CD4-positive, alpha-beta T cell treated with Interleukin-21 for 1 hour (primary cell): ENCODE measurements at places on chromosomes 7 and 10.
A peak's percentile ranks its signal among the peaks of the same experiment; 100 is the strongest.

GRCh38 chr7:129021656-129022055 lies 33.3 kb downstream of the TNPO3 start:
- DNase-seq, result no peak

DNA sequence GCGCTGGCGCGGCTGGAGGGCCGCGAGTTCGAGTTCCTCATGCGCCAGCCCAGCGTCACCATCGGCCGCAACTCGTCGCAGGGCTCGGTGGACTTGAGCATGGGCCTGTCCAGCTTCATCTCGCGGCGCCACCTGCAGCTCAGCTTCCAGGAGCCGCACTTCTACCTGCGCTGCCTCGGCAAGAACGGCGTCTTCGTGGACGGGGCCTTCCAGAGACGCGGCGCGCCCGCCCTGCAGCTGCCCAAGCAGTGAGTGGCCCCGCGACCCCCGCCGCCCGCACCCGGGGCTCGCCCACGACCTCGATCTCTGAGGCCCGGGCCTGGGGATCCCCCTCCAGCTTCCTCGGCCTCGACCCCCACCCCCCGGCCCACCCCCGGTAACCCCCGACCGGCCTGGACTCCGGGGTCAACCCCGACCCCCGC lies 537 bp downstream of the FOXK1 start:
- peak; percentile 30 for DNase-seq

DNA sequence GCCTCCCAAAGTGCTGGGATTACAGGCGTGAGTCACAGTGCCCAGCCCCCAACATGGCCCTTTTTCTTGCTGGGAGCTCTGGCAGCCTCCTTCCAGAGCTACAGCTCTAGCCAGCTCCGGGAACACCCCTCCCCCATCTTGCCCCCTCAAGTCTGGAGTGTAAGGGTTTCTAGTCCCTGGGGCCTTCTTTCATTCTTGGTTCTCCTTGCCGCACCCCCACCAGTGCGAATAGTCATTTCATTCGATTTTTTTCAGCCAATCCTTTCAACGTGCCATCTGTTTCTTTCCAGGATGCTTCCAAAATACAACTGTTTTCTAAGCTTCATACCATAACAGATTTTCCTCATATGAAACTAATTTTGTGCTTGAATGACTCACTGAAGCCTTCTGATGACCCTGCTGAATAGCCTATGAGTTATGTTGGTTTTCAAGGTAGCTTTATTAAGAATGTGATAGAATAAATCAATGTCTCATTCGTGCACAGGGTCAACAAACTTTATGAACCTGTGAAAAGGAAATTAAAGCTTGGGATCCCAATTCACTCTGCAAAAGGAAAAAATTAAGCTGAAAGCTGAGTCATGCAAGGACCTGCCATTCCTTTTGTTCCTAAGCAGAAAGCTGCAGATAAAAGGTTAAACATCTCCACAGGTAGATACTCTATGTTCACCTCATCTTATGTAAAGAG lies 38.6 kb downstream of the CDC14C start:
- no peak for DNase-seq

- DNase-seq, result no peak
Measured at GRCh38 chr10:123323884-123324283, 169.7 kb downstream of the BUB3 start.

DNA sequence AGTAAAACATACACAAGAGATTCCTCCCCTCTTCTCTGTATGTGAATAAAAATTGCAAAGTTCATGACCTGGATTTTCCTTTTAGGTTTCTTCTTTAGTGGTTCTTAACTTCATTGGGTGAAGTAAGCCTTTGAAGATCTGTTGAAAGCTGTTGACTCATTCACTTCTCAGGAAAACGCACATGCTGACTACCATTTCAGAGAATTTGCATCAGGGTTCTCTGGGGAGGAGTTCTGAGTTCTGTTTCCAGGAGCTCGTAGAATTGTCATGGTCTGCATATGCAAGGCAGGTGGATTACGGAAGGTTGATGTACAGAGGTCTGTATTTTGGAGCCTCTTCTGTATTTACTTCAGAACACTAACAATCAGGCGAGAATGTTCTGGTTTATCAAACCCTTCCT lies 962 bp upstream of the SLC26A4 start:
- DNase-seq, result no peak

DNA sequence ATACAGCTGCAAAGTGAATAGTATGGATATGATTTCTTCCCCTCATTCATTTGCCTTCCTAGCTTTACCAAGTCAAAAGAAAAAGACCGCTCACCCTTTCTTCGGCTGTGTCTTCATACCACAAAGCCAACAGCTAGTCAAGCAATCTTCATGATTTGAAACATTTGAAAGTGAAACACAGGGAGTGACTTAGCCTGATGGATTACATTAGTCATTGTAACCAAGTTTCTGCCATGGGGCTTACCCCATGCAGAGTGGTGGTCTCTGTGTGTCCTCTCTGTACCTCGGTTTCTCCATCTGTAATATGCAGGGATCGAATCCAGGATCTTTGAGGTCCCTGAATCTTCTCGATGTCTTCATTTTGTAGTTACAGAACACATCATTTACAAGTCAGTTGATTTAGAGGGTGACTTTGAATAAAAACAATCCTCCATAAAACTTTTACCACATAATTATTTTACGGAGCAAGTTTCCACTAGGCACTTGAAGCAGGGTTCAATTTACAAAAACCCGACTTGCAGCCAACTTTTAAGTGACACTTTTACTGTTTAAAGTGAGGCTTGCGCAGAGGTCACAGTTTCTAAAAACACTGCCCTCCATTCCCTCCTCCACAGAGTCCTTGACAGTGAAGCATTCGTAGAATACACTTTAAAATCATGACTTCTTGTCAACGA lies 2.2 kb upstream of the LGI1 start:
- no peak for DNase-seq

DNA sequence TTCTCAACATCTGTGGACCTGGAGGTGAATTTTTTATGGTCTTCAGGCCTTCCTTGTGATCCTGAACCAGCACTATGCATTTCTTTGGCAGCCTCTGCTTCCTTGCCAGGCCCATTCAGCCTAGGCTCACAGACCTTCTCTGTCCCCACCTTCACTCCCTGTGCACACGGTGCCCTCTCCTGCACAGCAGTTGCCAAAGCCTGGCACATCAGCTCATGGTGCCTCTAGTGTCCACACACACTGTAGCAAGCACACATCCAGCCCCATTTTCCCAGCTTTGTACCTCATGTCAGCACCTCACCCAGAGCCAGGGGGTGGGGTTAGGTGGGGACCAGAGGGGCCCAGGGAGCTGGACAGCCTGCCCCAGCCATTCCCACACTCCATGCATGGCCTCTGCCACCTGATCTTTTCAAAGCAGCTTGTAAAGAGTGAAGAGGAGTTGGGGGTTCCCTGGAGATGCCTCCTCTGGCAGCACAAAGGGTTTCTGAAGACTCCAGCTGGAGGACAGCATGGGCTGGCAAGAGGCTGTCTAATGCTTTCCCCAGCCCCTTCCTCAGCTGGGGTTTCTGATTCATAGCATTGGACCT lies 57.9 kb upstream of the TMEM72 start:
- DNase-seq, result no peak

DNA sequence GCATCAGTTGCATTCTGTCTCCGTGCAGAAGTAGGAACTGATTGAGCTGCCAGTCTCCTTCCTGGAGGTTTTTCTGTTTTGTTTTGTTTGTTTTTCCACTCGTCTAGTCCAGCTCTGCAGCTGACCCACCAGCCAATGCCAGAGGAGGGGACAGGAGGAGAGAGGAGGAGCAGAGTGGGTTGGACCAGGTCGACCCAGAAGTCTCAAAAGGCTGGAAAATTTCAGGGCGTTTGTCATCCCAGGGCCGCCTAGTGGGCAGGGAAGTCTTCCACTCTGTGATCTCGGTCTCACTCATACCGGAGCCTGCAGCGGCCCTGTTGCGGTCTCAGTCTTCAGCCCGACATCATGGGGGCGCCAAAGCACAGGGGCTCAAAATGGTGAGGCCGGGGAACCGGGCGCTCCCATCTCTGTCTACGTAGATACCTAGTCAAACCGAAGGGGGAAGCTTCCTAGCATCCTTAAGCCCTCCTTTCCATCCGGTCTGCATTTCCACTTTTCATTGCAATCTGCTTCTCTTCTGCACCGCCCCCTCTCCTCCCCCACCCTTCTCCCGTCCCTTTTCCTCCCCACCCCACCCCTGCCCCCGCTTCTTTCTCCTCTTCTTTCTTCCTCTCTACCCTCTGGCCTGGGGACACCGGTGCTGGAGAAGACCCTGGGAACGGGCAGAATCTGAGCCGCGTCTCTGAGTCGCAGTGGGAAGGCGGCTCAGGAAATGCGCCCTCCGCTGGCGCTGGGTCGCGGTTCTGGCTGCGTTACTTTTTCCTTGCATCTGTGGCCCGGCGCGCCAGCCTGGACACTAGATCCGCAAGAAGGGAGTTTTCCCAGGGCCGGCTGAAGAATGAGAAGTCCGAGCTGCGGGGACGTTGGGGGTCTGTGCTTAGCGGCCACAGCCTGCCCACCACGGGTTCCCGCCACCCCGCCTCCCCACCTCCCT lies 16.2 kb upstream of the PAX2 start:
- peak; percentile 19 for DNase-seq

DNA sequence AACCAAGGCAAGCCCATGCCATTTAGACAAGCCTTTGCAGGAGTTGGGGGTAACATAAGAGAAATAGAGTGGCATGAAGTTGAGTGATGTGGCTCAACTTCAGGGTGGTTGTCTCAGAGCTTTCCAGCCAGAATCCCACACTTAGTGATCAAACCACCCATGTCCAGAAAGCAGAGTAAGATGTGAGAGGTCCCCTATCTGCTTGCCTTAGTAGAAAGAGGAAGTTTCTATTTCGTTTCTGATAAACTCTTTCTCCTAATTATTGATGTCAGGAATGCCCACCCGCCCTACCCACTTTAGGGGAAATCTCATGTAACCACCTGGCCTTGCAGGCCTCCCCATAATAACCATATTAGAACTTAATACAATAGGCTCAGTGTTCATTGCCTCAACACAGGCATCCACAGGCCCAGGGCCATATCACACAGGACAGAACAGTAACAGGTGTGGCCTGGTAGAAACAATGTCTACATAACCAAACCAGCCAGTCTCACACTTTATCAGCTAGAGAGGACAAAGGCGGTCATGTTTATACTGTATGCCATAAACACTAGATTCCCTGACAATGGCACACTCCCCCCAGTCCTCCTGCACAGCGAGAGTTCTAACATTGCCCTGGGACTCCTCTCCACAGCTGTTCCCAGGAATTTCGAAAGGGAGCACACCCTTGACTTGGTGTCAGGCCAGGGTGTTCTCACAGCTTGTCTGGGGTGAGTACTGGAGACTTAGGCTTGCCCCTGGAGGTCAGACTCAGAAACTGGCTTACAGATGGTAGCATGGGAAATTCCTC lies 364.4 kb downstream of the CXCL12 start:
- DNase-seq, result no peak

DNA sequence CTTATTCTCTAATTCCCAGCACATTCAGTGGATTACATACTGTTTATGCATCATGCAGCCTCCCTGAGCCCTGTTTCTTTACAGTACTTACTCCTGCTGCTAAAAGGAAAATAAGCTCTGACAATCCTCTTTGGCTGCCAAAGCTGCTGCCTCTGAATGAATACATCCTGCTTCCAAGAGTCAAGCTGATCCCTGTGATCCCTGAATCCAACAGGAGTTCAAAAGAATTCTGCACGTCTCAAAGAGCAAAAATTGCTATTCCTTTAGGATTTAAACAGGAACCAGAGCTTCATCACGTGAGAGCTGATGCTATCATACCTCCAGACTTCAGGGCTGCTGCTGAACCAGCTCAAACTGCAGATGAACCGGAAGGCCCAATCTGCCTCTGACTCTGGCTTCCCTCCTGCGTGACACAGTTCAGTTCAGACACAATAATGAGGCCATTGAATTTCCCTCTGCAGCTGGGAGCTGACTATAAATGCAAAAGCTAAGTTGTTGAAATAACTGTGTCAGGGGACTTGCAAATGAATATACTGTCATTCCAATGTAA lies 851.0 kb upstream of the PHF14 start:
- DNase-seq, result no peak

GRCh38 chr7:43726466-43726865 lies 2.9 kb downstream of the COA1 start:
- no peak for DNase-seq

- DNase-seq, result peak; percentile 73
Measured at GRCh38 chr7:101017064-101017777, 2.7 kb upstream of the MUC17 start.

DNA sequence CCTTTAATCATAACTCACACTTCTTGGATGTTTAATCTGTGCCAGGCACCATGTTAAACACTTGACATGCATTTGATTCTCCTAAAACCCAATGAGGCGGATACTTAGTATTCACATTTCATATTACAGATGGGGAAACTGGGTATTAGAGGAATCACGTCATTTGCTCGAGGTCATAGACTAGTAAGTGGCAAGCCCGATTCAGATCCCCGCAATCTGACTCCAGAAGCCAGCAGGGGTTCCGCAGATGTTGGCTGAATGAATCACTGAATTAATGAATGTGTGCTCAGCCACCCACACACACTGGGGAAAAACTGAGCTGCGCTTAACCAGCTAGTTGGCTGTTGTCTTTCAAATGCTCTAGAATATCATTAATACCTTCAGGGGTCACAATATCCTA lies 22.5 kb upstream of the ENO4 start:
- DNase-seq, result no peak

DNA sequence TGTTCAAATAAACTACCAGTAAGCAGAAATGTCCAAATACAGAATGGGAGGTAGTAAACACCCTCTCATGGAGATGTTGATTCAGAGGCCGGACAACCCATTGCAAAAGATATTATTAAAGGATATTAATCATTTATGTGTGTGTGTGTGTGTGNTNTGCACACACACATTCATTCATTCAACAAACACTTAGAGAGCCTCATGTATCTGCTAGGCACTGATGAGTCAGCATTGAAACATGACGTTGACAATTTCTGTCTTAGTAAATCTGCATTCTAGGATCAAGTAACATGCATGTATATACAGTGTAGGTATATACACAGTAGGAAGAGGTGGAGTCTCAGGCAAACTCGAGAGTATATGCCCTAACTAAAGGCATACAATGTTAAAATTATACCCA lies 187.0 kb downstream of the ZNF365 start:
- DNase-seq, result no peak

DNA sequence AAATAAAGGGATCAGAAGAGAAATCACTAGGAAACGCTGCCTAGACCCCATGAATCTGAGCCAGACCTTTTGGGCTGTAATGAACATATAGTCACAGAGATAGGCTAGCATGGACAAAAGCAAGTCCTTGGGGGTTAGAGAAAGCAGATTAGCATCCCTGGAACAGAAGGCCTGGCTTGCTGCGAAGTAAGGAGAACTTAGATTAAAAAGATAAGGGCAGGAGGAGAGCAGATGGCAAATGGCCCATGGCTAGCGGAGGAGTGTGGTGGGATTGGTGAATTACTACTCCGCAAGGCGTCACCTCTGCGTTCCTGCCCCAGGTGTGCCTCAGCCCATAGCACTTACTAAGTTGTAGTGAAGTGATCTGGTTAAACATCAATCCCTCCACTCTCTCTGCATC lies 92.3 kb upstream of the ZNF438 start:
- no peak for DNase-seq

- no peak for DNase-seq
Measured at GRCh38 chr7:105866102-105866801, 10.1 kb downstream of the ATXN7L1 start.

DNA sequence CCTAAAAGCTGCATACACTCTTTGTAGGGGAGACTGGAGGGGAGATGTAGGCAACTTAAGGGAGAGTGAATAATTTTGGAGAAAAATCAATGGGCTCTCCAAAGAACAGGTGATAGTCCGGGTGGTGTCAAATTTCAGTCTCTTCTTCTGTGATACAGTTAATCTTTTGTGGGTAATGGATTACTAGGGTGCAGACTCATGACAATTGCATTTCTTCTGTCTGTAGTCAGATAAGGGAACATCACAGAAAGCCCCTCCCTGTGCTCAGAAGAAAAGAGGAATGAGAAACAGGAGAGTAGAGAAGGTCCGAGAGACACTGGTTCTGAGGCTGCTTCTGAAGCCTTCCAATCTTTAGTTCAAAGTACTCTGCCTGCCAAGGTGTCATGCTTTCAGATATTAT lies 1140.7 kb upstream of the LRRN3 start:
- DNase-seq, result no peak
